ENCODE measurements at places on chromosomes 5 and 9.

DNA sequence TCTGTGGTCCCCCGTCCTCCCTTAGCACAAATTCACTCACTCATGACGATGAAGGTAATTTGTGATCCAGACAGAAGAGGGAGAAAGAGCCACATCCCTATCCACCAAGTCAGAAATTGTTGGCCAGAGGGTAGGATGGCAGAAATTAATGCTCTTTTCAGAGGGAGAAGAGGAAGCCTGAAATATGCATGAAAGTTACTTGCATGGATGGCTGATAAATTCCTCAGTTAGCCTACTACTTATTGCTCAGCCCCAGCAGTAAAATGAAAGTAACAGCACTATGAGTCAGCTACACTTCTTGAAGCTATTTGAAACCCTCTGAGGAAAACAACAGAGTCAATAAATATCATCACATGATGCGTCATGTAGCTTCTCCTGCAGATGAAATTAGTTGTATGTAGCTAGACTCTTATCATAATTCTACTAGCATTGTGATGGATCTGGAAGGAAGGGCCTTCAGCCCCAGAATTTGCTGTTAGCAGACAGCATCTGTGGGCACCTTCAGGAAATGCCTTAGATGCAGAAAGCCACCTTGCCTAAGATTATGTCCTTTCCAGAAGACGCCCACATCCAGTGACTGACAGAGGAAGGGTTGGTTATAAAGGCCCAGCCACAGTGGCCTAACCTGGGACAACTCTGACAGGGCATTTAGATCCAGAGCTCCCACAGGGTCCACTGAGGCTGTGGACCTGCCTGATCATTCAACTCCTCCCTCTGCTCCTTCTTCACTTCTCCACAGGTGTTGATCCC lies 81.2 kb upstream of the CCDC112 start:
- no peak for DNase-seq

DNA sequence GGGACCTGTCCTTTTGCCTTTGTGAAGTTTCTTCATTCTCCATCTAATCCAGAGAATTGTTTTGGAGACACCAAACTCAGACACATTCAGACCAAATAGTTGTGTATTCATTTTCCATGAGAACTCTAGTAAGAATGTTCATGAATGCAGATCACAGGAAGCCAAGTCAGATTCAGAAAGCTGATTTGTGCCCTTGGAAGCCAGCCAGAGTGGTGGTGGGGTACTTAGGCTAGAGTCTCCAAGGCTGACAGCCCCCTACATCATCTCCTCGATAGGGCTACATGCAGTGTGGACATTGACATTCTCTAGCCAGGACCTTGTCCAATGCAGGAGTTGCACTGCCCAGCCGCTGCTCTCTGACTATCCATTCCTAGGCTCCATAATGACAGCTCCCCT lies 137.6 kb downstream of the UGCG start:
- DNase-seq = no peak

- no peak for DNase-seq
Observed at GRCh38 chr5:34570721-34571676, 85.1 kb upstream of the RAI14 start.

DNA sequence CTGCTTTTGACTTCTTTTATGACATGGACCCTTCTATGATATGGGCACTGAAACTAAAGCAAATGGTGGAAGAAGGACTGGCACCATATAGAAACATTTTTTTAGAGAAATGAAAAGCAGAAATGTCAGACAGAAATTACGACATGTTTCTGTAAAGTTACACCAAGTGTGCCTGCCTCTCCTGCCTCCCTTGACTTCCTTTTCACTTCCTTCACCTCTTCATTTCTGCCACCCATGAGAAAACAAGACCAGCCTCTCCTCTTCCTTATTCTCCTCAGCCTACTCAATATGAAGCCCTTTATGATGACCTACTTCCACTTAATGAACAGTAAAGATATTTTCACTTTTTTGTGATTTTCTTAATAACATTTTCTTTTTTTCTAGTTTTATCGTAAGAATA lies 44.5 kb downstream of the ERCC6L2 start:
- no peak for DNase-seq

- no peak for DNase-seq
Observed at GRCh38 chr9:110820381-110820780, 151.8 kb downstream of the MUSK start.

DNA sequence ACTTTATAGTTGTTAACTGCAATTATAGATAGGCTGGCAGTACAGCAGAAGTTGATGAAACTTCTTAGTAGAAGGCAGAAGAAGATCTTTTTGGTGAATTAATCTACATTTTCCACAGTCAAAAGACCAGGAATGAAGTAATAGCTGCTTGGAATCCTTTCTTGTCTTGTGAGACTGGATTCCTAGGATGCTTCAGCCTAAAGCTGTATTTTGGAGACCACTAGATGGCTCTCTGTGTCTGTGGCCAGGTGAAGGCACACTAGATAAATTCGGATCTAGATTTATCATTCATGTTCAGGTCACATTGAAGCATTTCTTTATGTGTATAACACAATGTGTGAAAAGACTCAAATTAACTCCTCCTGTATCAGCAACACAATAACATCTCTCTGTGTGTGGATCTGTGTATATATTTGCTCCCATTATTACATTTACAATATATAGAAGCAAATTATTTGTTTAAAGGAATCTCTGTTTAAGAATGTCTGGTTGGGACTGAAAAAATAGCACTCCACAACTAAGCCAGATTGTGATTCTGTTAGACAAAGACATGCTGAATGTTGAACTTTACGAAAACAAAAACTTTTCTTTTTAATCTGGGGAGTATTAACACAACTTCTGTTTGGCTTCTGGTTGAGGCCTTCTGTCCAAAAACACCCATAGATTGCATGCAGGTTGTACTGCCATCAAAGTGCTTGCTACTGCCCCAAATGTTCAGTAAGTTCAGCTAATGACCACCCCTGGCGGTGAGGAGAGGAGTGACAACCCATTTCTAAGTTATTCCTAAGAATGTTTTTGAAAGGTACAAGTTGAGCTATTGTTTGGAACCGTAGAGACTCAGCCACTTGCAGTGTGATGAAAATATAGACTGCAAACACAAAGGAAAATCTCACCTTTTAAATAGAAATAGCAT lies 10.6 kb downstream of the GRIN3A start:
- no peak for DNase-seq

GRCh38 chr9:94805585-94805984 lies 79.1 kb downstream of the AOPEP start:
- DNase-seq = no peak

DNA sequence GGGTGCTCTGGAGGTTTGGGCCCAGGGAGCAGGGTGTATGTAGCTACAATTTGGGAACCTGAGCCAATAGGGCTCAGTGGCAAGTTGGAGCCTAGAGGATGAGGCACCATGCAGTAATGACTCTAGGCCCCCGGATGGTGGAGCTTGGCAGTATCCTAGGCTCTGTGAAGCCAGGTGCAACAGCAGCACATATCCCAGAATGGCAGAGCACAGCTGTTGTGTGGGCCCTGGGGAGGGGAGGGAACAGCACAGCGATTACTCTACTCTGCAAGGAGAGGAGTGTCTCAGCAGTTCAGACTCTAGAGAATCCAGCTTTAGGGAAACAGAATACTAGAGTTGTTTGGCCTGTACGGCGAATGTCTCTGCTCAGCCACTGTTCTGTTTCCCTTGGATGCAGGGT lies 56.1 kb downstream of the LRRTM2 start:
- DNase-seq = no peak

DNA sequence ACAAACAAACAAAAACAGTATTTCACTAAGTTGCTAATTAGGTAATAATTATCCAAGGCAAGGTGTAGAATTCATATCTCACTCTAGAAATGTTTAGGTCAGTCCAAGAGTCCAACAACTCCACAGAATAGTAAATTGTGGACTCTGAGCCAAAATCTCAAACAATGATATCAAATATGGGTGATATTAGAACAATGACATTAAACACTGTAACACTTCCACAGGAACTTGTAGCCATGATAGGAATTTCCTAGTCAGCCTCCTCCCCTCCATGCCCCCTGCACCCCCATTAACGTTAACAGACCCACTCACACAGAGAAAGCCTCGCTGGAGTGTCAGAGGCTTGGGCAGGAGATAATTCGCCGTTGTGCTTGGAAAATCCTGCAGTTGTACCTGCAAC lies 305.0 kb upstream of the PIK3R1 start:
- no peak for DNase-seq
